Memory B cell (primary cell): ENCODE measurements at places on chromosomes 2 and 18.

GRCh38 chr2:177726931-177727348 lies 334.4 kb downstream of the AGPS start:
- no peak for DNase-seq

DNA sequence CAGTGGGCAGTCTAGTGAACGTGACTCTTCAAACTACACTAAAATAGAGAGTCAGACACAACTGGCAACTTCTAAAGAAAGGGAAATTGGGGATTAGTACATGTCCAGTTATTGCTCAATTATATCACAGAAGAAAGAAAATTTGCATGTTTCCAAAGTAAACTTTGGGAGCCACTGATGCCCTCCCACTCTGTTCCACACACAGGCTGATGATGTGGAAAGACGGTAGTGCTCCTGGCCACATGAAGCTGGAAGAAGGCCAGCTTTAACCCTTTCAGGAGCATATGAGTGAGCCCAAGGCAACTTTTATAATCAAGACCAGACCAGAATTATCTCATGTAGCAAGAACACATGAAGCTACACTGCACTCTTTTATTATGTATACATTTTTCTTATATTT lies 141.0 kb downstream of the NR4A2 start:
- no peak for DNase-seq

DNA sequence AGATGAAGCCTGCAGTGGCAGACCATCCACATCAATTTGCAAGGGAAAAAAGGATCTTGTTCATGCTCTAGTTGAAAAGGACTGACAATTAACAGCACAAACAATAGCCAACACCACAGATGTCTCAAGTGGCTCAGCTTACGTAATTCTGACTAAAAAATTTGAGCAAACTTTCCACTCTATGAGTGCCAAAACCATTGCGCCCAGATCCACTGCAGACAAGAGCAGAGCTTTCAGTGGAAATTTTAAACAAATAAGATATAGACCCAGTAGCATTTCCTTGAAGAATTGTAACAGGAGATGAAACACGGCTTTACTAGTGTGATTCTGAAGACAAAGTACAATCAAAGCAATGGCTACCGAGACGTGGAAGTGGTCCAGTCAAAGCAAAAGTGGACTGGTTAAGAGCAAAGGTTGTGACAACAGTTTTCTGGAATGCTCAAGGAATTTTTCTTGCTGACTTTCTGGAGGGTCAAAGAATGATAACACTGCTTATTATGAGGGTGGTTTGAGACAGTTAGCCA lies 12.0 kb upstream of the ZNF396 start:
- DNase-seq = no peak

GRCh38 chr2:207813942-207814341 lies 44.2 kb upstream of the FZD5 start:
- no peak for DNase-seq

DNA sequence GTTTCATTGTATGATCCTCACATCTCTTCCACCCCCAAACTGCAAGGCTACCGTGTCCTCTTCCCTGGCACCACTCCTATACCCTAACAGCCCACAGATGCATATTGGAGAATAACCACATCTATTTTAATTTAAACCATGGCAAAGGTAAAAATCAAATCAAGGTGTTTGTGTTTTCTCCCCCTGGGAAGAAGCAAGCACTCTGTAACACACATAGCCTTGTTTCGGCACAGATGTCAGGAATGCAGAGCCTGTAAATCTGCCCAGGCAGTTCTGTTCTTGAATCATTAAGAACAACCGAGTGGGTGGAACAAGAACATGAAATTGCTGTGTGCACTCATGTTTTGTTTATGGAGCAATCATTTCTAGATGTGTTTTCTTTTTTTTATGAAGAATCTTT lies 6.8 kb upstream of the COX7A2L start:
- DNase-seq = no peak

DNA sequence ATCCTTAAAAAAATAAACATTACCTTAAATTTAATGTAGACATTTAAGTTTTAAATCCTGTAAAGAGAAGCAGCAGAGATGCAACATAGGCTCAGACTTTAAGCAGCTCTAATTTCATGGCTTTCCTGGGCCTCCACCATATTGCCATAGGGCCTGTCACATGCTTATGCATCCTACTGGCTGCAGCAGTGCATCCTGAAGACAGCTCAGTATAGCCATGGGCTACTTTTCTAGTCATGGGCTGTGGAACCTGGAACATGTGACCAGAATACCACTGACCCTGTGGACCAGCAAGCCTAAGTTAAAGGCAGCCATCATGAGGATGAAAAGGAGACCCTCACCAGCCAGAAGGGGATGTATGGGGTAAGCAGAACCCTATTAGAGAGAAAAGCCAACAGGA lies 10.7 kb downstream of the RMP24 start:
- DNase-seq = no peak

DNA sequence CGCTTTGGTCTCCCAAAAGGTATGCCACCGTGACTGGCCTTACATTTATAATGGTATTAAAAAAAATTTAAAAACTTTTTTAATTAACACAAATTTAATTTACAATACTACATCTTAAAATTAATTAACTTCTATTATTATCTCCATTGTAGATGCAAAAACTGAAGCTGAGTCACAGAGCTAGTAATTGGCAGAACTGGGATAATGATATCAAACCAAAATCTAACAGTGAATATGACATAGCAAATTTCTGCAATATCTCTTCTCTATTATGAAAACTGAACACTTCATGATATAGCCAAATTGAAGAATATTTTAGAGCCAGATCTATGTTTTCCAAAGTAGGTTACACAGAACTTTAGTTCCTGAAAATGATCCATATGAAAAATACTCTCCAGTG lies 66.4 kb upstream of the CHAC2 start:
- no peak for DNase-seq

DNA sequence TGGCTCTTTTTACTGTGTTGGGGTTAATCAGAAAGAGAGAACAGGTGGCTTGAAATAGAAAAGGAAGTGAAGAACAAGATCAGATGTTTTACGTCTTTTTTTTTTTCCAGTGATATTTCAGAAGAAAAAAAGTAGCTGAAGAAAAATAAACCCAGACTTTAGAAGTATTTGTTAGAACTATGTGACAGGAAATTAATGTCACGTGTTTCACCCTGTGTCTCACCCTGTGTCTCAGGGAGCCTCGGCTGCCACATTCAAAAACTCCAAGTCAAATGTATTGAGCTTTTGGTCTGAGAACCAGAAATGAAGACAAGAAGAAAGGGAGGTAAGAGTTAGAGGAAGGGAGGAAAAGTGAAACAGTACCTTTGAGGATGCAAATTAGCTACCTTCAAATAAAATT lies 38.0 kb downstream of the AKAIN1 start:
- DNase-seq = no peak

DNA sequence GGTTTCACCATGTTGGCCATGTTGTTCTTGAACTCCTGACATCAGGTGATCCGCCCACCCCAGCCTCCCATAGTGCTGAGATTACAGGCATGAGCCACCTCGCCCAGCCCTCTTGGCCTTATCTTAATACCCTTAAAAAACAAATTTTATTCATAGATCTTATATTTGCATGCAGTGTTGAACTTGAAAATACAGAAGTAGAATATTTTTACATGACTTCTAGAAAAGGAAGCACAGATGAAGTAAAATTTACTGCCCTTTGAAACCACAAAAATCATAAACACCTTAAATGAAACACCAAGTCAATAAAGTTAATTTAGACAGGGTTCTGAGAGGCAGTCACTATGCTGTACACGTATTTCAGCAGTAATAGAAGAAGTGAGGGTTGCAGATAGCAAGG lies 145.7 kb downstream of the CERS6 start:
- DNase-seq = no peak

- DNase-seq = no peak
Measured at GRCh38 chr2:120736202-120736623, 545 bp downstream of the GLI2 start.

- DNase-seq = peak; percentile 7
Measured at GRCh38 chr18:13136056-13136903, 82.3 kb upstream of the LDLRAD4 start.

DNA sequence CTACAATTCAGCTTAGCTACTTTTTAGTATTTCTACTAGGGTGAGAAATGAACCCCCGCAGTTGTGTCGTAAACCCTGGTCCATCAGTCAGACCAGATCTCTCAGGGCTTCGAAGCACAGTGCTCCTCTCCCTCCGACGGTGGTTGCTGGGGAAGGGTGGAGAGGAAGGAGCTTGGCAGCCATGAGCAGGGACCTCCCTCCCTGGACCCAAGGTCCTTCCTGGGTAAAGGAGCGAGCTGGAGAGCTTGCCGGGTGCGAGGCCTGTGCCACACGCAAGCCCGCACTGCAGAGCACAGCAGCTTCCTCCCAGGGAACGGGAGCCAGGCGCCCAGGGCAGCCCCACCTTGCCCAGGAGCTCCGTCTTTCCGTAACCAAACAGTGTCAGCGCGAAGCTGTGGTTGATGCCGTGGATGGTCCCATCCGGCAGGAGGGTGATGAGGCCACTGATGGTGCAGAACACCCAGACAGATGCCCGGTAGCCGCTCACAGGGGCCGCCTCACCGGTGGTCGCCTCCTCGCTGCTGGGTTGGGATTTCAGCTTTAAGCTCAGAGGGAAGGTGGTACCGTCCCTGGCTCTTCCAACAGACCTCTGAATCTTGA lies 12.5 kb downstream of the PASK start:
- no peak for DNase-seq

- DNase-seq = no peak
Measured at GRCh38 chr2:16152071-16152927, 211.9 kb downstream of the MYCN start.

GRCh38 chr2:233012301-233012971 lies 620 bp downstream of the NGEF start:
- no peak for DNase-seq

DNA sequence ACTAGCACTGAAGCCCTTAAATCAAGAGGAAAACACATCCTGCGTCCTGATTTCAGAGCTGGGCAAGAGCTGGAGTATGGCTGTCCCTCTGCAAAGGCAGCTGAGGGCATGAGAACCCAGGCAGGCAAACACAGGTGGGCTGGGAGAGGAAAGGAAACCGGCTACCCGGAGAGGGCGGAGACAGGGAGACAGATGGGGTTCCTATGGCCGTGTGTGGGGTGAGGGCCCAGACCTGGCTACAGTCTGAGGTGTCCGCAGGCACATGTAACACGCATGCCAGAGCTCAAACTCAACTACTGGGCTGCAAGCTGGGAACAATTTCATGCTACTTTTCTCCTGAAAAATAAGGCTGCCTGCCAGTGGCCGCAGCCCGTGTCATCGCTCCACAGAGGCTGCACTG lies 2.7 kb downstream of the COPS9 start:
- DNase-seq = no peak

GRCh38 chr2:216862628-216863398 lies 2.9 kb upstream of the TNP1 start:
- no peak for DNase-seq

GRCh38 chr2:58427572-58428095 lies 186.5 kb upstream of the FANCL start:
- DNase-seq = no peak
